Epithelial cell of alveolus of lung (primary cell): ENCODE measurements at places on chromosomes 2 and 18. TPM values are rescaled to one million over a fixed set of nuclear protein-coding genes. Genes with fewer than 3 reads are reported as not detected.

The SMCHD1 gene
- total RNA-seq = 32.6 and 32.9 TPM in 2 replicates

The XIRP2 gene
- total RNA-seq = under 0.01 and 0.65 TPM in 2 replicates

The C2orf81 gene
- 0.72 and 2.1 TPM in 2 replicates for total RNA-seq

The RNF152 gene
- total RNA-seq = 10.0 and 11.6 TPM in 2 replicates

The RALB gene
- 28.3 and 48.4 TPM in 2 replicates for total RNA-seq

The PSMA8 gene
- total RNA-seq = not detected in 2 replicates

The IL1A gene
- total RNA-seq = 0.24 and 14.7 TPM in 2 replicates

The CLIP4 gene
- 14.4 and 19.8 TPM in 2 replicates for total RNA-seq

The TMEM169 gene
- 0.16 and 0.65 TPM in 2 replicates for total RNA-seq

The PRKCE gene
- total RNA-seq = 3.8 and 5.4 TPM in 2 replicates

The CDH19 gene
- total RNA-seq = 0.13 TPM in 1 of 2 replicates, not detected in the other

The HMSD gene
- total RNA-seq = 0.16 and 0.78 TPM in 2 replicates

The IL1R2 gene
- 1.0 and 6.1 TPM in 2 replicates for total RNA-seq

The UCN gene
- total RNA-seq = 1.0 and 11.3 TPM in 2 replicates

The CEBPZ gene
- 29.8 and 31.9 TPM in 2 replicates for total RNA-seq

The MAP3K19 gene
- not detected in 2 replicates for total RNA-seq

The ASTL gene
- under 0.01 and 0.24 TPM in 2 replicates for total RNA-seq

The CROCC2 gene
- total RNA-seq = 0.80 TPM in 1 of 2 replicates, not detected in the other

The GREB1 gene
- 0.13 and 1.4 TPM in 2 replicates for total RNA-seq

The RASGRP3 gene
- total RNA-seq = 0.56 and 1.9 TPM in 2 replicates

The CHRND gene
- 2.7 TPM in 1 of 2 replicates, not detected in the other for total RNA-seq

The SLC14A1 gene
- total RNA-seq = 1.8 TPM in 1 of 2 replicates, not detected in the other

The KLHL30 gene
- 0.32 TPM in 1 of 2 replicates, not detected in the other for total RNA-seq

The MDH1 gene
- 129 and 175 TPM in 2 replicates for total RNA-seq

The ONECUT2 gene
- total RNA-seq = under 0.01 TPM in 1 of 2 replicates, not detected in the other

The UGT1A10 gene
- not detected in 2 replicates for total RNA-seq

The GALNT5 gene
- total RNA-seq = 5.3 and 7.6 TPM in 2 replicates

The AKAIN1 gene
- not detected in 2 replicates for total RNA-seq

The LYPD6B gene
- total RNA-seq = 0.13 and 0.24 TPM in 2 replicates

The ECEL1 gene
- not detected in 2 replicates for total RNA-seq

The PSTPIP2 gene
- 3.3 and 11.2 TPM in 2 replicates for total RNA-seq

The DCDC2C gene
- total RNA-seq = not detected in 2 replicates

The DSG4 gene
- not detected in 2 replicates for total RNA-seq

The ATP9B gene
- 7.2 and 28.2 TPM in 2 replicates for total RNA-seq

The MAP2 gene
- total RNA-seq = 4.6 and 6.2 TPM in 2 replicates

The MAPRE2 gene
- total RNA-seq = 11.3 and 19.4 TPM in 2 replicates

The SLC5A7 gene
- not detected in 2 replicates for total RNA-seq

The NAT8 gene
- total RNA-seq = not detected in 2 replicates

The CD8A gene
- not detected in 2 replicates for total RNA-seq

The VIL1 gene
- not detected in 2 replicates for total RNA-seq

The VPS4B gene
- 25.7 and 36.1 TPM in 2 replicates for total RNA-seq

The CAMKMT gene
- total RNA-seq = 1.4 and 2.7 TPM in 2 replicates

The FOXI3 gene
- not detected in 2 replicates for total RNA-seq

The RAB31 gene
- 18.9 and 47.7 TPM in 2 replicates for total RNA-seq
